ENCODE measurements at places on chromosomes 2 and 18.

DNA sequence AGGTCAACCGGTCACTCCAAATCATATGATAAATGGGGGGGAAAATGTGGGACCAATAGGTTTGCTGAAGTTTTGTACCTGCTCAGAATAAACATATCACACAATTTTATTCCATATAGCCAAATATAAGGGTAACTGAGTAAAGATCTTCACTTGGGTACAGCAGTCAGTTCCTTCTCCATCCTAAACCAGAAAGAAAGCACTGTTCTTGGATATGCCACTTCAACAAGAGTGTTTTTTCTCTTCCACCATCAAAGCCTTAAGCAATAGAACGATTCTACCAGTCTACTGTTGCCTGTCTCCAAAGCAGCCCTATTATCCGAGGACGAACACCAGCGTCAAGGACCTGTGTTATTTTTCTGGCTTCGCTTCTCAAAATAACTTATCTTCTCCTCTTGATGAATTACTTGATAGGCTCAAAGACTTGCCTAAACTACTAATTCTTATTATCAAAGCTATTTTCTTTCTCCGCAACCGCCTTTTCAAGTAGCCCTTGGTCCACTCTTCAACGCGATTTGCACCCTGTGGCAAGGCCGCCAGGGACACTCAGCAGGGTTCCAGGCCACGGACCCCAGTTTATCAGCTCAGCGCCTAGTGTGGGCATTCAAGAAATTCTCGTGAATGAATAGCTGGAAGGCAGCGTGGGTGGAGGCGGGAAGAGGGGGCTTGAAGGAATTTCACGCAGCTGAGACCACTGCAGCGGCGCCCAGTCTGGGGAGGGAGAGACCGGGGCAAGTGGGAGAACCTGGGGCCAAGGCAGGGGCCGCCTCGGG lies 646 bp downstream of the ALS2 start:
- DNase-seq: no peak

- DNase-seq: no peak
These were observed 9.1 kb downstream of the ASAP2 start for GRCh38 chr2:9215680-9216079.

DNA sequence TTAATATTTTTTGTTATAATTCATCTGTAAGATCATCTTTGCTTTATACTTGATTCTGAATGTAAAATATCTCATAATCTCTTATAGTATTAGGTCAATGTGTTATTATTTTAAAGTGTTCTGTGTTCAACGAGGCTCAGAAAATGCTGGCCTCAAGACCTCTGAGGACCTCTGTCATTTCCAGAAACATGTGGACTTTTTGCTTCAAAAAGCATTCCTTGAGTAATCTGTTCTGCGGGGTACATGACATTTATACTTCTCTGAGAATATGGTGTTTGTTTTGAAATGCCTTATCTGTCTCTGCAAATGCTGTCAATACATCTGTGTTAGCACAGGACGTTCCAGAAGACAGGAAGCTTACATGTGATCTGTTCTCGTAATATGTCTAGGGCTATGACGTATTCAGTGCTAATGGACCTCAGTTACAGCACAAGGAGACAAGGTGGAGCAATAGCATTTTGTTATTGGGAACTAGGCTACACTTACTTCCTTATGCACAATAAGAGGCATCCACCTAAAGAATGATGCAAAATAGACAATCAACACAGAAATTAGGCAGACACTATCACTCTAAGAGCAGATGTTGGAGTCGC lies 37.6 kb upstream of the IL1RL1 start:
- DNase-seq: no peak

DNA sequence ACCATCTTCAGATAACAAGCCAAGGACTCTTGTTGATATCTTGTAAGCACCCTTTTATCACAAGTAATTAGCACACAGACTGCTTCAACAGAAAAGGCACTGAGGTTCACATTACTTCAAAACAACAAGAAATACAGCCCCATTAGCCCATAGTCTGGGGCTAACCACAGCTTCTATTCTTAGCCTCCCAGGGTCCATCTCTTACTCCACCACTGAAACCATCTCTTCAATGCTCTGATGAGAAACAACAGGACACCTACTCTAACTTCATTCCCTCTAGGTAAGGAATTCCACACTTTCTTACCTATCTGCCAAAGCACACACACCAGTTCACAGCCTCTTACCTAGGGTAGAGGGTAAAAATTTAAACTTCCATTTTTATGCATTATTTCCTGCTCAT lies 26.4 kb upstream of the CYTIP start:
- DNase-seq: no peak

- DNase-seq: no peak
These were observed 220.2 kb upstream of the PIEZO2 start for GRCh38 chr18:11369556-11369955.
